ENCODE measurements at places on chromosomes 2 and 18.

DNA sequence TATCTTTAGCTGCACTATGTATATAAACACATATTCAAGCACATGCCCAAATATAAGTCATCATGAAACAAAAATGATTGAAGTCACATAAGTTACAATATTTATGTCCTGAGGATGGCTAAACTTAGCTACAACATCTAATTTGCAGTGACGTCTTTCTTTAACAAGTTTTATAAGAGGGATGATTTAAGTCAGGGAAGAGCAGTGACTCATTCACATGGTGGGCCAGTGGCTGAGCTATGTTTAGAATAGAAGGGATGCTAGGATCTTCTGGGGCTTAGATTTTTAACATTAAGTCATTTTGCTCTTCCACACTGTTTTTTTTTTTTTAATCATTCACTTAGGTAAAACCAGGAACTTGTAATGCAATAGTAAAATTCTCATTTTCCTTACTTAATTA is 22.3 kb downstream of the ADCYAP1 start:
- DNase-seq = no peak

GRCh38 chr2:190408538-190409271 is 550 bp downstream of the MFSD6 start:
- peak; percentile 30 for DNase-seq

GRCh38 chr2:203811491-203812221 is 55.9 kb upstream of the CTLA4 start:
- DNase-seq = peak; percentile 39

DNA sequence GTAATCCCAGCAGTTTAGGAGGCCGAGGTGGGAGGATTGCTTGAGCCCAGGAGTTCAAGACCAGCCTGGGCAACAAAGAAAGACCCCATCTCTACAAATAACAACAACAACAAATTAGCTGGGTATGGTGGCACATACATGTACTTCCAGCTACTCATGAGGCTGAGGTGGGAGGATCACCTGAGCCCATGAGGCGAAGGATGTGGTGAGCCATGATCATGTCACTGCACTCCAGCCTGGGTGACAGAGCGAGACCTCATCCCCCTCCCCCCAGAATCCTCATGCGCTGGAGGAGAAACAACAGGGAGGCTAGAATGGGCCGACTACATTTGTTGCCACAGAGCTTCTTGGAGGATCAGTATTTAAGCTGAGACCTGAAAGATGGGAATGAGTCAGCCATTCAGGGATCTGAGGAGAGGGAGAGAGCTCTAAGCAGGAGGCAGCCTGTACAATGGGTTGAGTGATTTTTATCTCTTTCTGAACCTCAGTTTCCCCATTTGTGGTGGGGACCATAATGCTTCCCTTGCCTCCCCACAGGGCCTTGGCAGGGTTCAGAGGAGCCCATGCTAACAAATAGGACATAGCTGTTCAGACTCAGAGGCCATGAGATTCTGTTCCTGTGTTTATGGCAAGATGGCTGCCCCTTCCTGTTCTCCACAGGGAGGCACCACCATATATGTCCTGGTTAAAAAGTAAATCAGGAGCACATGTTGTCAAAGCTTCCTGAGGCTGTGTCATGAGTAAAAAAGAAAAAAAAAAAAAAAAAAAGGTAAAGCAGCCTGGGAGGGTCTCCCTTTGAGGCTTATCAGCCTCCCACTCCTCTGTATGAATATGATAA is 131.4 kb upstream of the HAAO start:
- no peak for DNase-seq

GRCh38 chr2:121232626-121233265 is 52.3 kb downstream of the TFCP2L1 start:
- no peak for DNase-seq

DNA sequence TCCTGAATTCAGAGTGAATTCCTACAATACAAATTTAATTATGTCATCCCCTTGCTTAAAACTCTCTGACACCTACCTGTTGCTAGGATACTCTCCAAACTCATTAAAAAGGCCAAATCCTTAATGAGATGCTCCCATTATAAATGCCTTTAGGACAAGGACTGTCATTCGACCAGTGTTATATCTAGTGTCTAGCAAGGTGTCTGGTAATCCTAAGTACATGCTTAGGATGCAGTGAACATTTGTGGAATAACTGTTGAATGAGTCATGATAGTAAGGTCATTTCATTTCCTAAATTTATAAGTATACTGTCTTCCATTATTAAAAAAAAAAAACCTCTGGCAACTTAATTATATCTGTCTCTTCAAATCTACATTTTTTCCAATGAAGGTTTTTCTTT is 588.9 kb upstream of the NRXN1 start:
- no peak for DNase-seq

GRCh38 chr2:19617257-19617848 is 258.9 kb upstream of the OSR1 start:
- no peak for DNase-seq

- DNase-seq = no peak
These were observed 16.3 kb upstream of the RAB10 start for GRCh38 chr2:26017464-26018183.

- DNase-seq = no peak
These were observed 138.9 kb upstream of the APCDD1 start for GRCh38 chr18:10315522-10315921.

GRCh38 chr2:227818675-227819397 is 5.2 kb downstream of the CCL20 start:
- DNase-seq = no peak

GRCh38 chr2:146624430-146625160 is 1220.2 kb upstream of the ACVR2A start:
- no peak for DNase-seq

DNA sequence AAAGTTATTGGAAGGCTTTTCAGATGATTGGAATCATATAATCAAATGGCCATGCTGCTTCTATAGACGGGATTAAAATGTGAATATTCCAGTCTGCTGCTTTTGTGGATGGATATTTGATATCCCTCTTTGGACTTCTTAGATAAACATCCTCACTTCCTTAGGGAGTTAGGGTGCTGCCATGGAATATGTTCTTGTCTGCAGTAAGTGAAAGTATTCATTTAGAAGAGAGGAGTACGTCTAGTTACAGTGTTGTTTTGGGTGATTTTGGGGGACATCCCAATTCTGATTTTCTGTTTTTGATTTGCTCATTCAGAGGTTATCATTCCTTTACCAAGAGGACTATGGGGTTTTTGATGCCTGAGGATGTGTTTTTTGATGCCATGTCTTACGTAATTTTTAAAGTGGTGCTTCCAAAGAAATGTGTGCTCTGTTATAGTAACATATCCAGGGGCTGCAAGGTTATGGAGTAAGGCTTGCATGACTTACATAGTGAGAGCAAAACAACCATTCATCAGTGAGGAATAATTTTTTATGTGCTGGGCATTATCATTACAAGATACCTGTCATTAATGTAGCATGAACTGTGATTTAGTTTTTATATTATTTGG is 33.6 kb downstream of the ASXL3 start:
- no peak for DNase-seq

DNA sequence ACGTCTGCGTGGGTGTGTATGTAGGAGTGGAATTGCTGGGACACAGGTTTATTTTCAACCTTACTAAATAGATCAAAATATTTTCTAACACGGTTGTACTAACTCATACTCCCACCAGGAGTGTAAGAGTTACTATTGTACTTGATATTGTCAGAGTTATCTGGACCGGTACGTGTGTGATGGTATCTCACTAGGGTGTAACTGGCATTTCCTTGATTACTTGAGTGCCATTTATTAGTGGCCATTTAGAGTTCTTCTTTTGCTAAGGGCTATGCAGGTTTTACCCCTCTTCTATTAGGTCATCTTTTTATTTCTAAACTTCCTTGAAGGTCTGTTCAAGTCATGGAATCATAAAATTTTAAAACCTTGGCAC is 33.5 kb downstream of the CENPO start:
- DNase-seq = no peak

GRCh38 chr18:23266717-23267446 is 131.6 kb downstream of the CABLES1 start:
- DNase-seq = no peak

- DNase-seq = no peak
These were observed 68.8 kb downstream of the SH3RF3 start for GRCh38 chr2:109197491-109198418.

GRCh38 chr18:77339623-77340022 is 90.0 kb downstream of the GALR1 start:
- DNase-seq = no peak

GRCh38 chr2:120794716-120795115 is 59.0 kb downstream of the GLI2 start:
- no peak for DNase-seq

DNA sequence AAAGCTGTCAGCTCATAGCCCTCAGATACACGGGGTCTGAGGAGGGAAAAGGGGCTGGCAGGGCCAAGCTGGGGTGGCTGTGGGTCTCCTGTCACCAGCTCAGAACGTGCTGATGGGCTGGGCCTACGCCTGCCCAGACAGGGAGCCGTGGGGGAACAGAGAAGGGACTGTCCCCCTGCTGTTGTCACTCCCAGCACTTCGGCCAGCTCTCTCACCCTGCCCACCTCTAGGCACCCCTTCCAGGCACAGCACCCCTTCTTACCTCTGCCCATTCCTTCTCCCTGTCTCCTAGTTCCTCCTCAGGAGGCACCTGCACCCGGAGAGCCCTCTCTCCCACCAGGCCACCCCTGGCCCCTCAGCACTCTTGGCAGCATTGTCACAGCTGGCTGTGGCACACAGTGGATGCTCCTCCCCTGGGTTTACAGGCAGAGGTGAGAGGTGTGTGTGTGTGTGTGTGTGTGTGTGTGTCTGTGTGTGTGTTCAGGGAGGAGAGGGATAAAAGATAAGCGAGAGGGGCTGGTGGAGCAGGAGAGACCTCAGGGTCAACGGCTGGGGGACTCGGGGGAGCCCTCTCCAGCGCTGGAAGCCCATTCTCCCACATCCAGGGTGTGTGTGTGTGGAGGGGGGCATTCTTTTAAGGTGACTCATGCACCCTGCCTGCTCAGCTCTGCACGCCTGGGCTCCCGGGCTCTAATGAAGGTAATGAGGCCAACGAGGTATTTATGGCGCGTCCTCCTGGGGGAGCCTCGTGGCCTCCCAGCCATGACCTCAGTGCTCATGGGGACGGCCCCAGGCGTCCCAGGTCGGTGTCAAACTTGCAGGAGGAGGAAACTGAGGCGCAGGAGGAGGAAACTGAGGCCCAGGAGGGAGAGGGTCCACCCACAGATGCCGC is 66.1 kb upstream of the SMAD7 start:
- no peak for DNase-seq

- no peak for DNase-seq
These were observed 228.3 kb upstream of the SETBP1 start for GRCh38 chr18:44452346-44452745.

DNA sequence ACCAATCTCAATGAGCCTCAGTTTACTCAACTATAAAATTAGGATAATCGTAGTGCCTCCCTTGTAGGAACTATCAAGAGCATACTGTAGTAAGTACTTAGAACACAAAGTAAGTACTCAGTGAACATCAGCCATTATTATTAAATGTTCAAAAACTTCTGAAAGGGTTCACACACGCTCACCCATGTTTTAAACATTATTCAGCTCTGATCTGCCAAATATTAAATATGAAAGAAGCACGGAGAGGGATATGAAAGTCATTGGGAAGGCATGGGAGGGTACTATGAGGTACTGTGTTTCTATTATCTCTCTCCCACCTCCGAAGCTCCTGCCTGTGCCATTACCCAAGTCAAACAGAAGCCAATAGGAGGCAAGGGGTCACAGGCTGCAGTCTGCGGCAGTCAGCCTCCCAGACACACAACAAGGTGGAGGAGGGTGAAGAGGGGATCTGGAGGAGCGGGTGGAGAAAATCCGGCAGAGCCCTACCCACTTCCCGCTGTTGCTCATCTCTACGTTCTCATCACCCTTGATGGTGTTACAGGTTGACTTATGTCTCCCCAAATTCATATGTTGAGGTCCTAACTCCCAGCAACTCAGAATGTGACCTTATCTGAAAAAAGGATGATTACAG is 2.0 kb upstream of the TBC1D8 start:
- DNase-seq = no peak

DNA sequence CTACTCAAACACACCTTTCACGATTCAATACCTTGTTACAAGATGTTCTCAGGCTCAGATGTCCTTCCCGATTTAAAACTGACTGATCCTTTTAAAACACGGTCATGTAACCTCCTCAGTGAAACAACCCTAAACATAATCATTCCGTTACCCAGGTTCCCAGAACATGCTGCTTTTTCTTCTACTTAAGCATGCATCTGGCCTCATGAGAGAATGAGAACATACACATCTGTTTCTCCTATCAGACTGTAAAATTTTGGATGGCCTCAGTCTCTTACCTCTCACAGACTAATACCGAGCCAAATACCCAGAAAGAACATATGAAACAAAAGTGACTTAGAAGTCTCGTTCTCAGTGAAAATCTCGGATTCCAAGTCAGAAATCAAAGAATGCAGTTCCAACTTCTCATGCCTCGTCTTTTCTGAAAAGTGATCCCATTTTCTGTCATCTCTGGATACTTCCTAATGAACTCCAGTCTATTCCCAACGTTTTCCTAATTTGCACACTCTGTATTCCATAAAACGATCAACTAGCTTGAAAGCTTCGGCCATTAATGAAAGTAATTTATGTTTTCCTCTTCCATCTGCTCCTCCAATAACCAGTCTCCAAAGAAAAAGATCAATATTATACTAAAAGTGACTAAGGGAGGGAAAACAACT is 919 bp downstream of the SF3B1 start:
- DNase-seq = no peak

- DNase-seq = no peak
These were observed 678 bp upstream of the OTX1 start for GRCh38 chr2:63049970-63050333.

GRCh38 chr2:73981081-73982001 is 3.4 kb upstream of the TET3 start:
- no peak for DNase-seq

DNA sequence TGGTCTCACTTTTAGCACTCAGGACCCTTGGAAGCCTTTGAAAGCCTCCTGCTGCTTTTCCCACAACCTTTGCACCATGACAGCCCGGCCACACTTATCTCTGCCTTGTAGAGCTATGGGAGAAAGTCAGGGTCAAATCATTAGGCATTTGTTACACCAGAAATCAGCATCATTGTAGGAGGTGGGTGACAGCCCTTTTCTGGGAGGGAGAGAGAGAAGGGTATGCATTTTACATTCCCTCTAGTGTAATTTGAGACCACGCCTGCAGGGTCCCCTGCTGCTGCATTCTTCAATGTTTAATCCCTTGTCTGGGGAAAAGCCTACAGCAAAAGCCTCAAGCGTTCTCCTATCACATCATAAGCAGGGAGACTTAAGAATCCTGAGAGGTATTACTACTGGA is 766.8 kb upstream of the FAM98A start:
- no peak for DNase-seq

GRCh38 chr2:218253232-218253625 is 7.6 kb upstream of the GPBAR1 start:
- no peak for DNase-seq

Measured in stimulated activated CD8-positive, alpha-beta memory T cell treated with anti-CD3 and anti-CD28 coated beads, Interleukin-7, amount 100 ng/mL, for 24 hours (primary cell).